ENCODE measurements at places on chromosomes 11 and 22. TPM values are rescaled to one million over a fixed set of nuclear protein-coding genes. Genes with fewer than 3 reads are reported as not detected.

The SCARF2 gene
- 6.5 TPM for total RNA-seq

- no peak for DNase-seq
Measured at GRCh38 chr22:31474743-31475142, 14.9 kb downstream of the EIF4ENIF1 start.

GRCh38 chr11:71580057-71581003 is 2.3 kb downstream of the KRTAP5-11 start:
- DNase-seq: peak; percentile 86

DNA sequence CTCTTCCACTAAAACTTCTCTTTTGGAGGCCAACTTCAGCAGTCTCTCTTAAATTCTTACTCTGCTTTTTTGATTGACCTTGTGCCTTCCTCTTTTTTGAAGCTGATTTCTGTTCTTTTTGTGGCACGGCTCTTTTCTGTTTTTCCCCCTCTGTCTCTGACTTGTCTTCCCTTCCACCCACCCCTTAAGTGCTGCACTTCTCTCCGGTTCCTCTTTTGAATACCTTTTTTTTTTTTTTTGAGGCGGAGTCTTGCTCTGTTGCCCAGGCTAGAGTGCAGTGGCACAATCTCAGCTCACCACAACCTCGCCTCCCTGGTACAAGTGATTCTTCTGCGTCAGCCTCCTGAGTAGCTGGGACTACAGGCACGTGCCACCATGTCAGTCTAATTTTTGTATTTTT is 211.9 kb downstream of the BLID start:
- no peak for DNase-seq

The LUZP2 gene
- total RNA-seq: not detected

GRCh38 chr11:131491503-131491902 is 121.1 kb downstream of the NTM start:
- DNase-seq: no peak

GRCh38 chr11:122285070-122285988 is 169.3 kb upstream of the BLID start:
- no peak for DNase-seq

- DNase-seq: no peak
Measured at GRCh38 chr22:34842630-34843029, 223.3 kb upstream of the ISX start.

- peak; percentile 28 for DNase-seq
Measured at GRCh38 chr11:9601037-9601875, 27.8 kb downstream of the WEE1 start.

DNA sequence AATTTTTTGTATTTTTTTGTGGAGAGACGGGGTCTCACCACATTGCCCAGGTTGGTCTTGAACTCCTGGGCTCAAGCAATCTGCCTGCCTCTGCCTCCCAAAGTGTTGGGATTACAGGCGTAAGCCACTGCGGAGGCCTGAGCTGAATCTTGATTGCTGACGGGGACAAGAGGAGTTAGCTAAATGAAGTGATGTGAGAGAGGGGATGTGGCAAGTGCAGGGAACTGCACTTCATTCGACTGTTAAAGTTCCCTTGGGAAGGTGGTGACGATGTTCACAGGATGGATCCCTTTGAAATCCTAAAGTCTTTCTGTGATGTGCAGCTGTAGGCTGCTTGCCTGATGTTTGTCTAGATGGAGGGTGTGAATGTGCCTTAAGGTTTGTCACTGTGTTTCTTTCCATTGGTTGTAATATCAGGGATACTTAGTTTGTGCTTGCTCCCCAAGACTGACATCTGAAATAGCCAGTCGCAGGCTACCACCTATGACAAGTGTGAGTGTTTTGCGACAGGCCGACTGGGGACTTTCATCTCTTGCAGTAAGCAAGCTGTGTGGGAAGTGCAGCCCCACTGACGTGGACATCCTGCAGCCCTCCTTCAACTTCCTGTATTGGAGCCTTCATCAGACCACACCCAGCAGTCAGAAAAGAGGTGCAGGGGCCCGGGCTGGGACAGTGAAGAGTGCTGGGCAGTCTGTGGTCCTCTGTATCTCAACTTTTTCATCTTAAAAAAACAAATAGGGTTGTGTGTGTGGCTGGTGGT is 19.6 kb upstream of the CCDC134 start:
- DNase-seq: peak; percentile 79

DNA sequence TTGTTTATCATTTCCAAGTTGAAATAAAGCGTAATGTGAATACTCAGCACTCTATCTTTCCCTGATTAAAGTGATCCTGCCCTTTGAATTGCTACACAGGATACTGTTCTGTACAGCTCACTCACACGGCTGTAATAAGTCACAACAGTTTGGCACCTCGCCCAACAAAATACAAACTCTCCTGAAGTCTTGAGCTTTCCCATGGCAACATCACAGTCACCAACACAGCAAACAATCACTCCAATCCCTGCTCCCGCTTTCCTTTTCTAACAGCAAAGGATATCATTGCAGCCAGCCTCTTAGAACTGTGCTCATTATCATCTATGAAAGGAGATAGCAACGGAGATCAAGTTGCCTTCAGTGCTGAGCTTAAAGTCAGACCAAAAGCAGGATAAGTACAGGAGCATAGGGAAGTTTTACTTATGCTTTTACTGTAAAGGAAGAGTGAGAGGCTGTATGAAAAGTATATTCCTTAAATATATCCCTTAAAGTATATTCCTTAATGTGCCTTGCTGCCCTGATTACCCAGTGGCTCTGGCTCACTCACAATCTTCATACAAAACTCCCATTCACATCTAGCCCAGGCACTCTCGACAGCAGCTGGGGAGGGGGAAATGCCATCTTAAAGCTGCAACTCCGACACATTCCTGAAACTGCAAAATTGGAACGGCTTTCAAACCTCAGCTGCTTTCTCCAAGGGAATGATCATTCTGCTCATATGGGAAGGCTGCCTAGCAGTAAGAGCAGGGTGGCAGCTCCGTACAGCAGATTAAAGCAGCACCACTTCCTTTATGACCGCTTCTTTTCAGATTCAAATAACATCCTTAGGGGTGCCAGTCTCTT is 35.8 kb downstream of the MAML2 start:
- DNase-seq: peak; percentile 99

- DNase-seq: no peak
Measured at GRCh38 chr22:39291523-39291922, 27.9 kb downstream of the RPL3 start.

- DNase-seq: peak; percentile 77
Measured at GRCh38 chr11:116357784-116358544, 414.8 kb downstream of the BUD13 start.

The SCUBE2 gene
- 0.99 TPM for total RNA-seq

The CATSPERZ gene
- 0.22 TPM for total RNA-seq

DNA sequence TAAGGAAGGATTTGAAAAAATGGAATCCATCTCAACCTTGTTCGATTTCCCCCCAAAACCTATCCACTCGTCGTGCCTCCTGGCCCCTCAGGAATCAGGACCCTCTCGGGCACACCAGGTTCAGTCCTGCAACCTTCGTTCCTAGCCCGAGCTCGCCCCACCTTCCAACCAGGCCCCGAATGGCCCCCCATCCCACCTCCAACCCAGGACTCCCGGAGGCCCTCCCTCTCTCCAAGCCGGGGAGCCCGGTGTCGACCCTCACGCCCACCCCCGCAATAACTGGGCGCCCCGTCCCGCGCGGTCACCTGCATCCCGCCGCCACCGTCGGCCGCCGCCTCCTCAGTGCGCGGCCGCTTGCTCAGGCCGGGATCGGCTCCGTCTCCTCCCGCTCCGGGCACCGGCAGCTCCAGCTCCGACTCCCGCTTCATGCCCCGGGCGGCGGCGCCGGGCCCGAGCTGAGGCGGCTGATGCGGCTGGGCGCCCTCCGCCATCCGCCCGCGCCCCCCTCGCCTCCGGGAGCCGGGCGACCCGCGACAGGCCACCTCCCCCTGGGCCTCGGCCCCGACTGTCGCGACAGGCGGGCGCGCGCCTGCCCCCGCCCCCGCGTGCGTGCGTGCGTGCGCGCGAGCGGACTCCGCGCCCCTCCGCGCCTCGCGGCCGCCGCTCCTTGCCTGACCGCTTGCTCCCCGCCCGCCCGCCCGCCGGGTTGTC is 534 bp downstream of the RBFOX2 start:
- DNase-seq: no peak

- DNase-seq: no peak
Measured at GRCh38 chr11:121864660-121865059, 251.4 kb downstream of the BLID start.

DNA sequence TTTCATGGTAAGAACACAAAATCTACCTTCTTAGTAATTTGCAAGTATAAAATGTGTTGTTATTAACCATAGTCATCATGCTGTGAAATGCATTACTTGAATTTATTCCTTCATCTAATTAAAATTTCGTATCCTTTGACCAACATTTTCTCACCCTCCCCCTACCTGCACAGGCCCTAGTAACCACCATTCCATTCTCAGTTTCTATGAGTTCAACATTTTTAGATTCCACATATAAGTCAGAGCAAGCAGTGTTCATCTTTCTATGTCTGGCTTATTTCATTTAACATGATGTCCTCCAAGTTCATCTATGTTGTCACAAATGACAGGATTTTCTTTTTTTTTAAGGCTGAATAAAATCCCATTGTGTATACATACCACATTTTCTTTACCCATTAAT is 43.5 kb upstream of the CCDC179 start:
- no peak for DNase-seq

The SF3A1 gene
- total RNA-seq: 14.6 TPM

The RIMBP3B gene
- under 0.01 TPM for total RNA-seq

DNA sequence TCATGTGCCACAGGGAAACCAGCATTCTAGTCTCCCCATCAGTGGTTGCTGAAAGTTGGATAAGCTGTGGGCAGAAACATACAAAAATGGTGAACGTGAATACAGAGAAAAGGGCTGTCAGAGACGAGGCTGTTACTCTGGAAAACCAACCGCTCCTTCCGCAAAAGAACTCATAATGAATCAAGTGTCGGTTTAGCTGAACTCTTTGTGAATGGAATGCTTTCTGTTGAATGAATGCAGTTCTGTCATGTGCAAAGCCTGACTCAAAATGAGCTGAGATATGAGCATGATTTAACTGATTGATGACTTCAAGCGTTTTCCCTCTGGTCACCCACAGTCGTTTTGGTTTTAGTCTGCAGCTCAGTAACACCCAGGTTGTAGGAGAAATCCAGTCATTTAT is 298.3 kb downstream of the ETS1 start:
- DNase-seq: no peak

GRCh38 chr11:120024046-120024445 is 113.9 kb downstream of the TRIM29 start:
- no peak for DNase-seq

DNA sequence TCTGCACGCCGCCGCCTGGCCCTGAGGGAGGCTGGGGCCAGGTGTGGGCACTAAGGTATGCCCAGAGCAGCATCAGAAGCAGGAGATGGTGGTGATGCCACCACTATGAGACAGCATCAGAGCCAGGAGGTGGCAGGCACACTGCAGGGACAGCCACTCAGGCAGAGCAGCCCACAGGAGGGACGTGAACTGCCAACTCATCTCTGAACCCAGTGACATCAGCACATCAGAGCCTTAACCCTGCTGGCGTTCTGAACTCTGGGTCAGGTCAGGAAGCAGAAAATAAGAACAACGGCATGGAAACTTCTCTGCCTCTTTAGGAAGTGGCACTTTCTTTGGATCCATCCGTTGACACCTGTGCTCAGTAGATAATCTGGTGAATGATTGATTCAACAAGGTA is 14.7 kb upstream of the IFT27 start:
- DNase-seq: no peak

- DNase-seq: no peak
Measured at GRCh38 chr11:61256710-61257482, 15.9 kb downstream of the PGA5 start.

GRCh38 chr11:2774173-2775082 is 74.6 kb upstream of the KCNQ1OT1 start:
- no peak for DNase-seq

- no peak for DNase-seq
Measured at GRCh38 chr22:17871726-17872458, 97.6 kb upstream of the BID start.

DNA sequence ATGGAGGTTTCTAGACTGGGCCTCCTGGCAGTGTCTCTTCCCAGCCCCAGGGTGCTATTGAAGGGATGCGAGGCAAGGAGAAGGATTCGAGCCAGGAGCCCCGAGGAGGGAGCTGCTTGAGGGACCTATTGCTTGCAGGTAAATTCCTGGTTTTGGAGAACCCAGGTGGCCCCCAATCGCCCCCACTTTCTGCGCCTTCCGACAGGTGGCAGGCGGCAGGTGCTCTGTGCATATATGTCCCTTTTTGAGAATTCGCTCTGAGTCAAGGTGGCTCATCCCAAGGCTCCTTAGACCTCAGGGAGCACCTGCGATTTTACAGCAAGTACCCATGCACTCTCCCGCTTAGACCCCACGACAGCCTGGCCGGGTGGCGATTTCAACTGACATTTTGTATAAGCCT is 40.3 kb upstream of the SHISAL1 start:
- DNase-seq: no peak

The VPREB1 gene
- not detected for total RNA-seq

The OR52W1 gene
- not detected for total RNA-seq

GRCh38 chr11:71185411-71185810 is 67.0 kb downstream of the SHANK2 start:
- no peak for DNase-seq

Data from lung microvascular endothelial cell (primary cell).